Activated T-cell treated with anti-CD3 and anti-CD28 coated beads for 48 hours (primary cell): ENCODE measurements at places on chromosomes 4 and X.

DNA sequence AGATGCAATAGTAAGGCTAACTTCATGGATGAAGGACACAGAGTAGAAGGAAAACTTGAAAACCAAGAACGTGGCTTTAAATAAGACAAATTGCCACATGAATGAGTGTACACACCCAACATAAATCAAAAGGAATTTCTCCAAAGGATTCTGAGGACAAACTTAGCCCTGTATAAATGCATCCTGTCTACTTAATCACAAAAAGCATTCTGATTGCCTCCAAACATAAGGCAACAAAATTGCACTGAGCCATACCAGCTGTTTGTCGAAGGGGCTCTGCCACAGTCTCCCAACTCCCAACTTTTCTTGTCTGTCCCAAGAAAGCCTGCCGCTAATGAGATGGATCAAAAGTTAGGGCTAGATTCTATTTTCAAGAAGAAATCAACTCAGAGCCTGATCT lies 194.3 kb downstream of the SOWAHB start:
- DNase-seq = no peak

DNA sequence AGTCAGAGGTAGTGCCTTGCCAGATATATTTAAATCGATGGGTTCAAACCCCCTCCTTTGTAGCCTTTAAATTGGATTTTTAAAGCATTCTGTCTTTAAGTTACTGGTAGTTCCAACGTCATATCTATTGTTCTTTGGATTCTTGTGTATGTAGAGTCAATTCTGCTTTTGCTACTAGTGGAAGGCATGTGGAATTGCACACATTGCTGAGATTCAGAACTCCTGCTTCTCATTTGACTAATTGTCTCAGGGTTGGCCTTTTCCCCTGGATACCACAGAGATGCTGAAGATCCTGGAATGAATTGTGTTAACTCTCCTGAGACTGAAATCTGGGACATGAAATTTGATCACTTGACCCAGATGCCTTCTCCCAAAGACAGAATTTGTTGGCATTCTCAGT lies 328.3 kb upstream of the RPS6KA3 start:
- no peak for DNase-seq

GRCh38 chrX:120358737-120359456 lies 3.0 kb upstream of the ATP1B4 start:
- peak; percentile 32 for DNase-seq

- peak; percentile 2 for DNase-seq
These were observed 7.0 kb downstream of the AMMECR1 start for GRCh38 chrX:110310896-110311295.

- no peak for DNase-seq
These were observed 26.7 kb downstream of the HDAC8 start for GRCh38 chrX:72545990-72546389.

DNA sequence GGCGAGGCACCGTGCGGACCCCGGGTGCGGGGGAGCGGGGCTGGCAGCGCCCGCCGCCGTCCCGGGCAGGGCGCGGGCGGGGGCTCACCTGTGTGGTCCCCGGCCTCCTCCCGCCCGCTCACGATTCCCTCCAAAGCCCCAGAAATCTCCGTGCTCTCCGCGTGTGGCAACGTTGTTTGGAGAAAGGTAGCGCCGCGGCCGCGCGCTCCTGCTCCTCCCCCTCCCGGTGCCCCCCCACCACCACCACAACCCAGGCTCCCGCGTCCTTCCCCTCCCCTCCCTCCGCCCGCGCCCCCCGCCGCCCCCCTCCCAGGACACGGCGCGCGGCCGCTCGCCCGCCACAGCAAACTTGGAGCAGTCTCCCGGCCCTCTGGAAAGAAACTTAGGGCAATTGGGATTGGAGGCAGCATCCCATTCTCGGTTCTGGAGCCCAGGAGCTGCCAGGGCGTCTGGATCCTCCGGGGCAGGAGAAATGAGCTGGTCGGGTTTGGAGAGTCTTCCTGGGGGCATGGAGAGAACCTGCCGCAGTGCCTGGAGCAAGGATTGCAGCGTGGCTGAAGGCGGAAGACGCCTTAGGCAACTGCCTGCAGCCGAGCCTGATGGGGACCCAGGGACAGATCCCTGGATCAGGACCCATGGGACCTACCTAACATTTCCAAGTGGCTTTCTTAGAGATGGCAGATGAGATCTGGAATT lies 855 bp downstream of the KLF3 start:
- no peak for DNase-seq

DNA sequence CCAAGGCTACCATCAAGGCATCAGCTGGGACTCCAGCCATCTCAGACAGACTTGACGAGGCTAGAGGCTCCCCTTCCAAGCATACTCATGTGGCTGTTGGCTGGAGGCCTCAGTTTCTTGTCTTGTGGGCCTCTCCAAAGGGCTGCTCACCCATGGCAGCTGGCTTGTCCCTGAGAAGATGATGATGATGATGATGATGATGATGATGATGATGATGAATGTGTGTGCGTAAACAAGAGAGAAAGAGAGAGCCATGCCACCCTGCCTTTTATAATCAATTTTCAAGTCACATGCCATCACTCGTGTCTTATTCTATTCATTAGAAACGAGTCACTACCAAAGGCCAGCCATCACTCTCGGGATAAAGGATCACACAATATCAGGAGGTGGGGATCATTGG lies 60.5 kb upstream of the ADGRG2 start:
- DNase-seq = no peak
